NCI-H446 (cell line): ENCODE measurements at places on chromosomes 11 and 22.

GRCh38 chr22:19818324-19819207 lies 36.1 kb downstream of the GNB1L start:
- DNase-seq, result no peak

GRCh38 chr11:95450547-95451123 lies 219.6 kb upstream of the SESN3 start:
- no peak for DNase-seq

DNA sequence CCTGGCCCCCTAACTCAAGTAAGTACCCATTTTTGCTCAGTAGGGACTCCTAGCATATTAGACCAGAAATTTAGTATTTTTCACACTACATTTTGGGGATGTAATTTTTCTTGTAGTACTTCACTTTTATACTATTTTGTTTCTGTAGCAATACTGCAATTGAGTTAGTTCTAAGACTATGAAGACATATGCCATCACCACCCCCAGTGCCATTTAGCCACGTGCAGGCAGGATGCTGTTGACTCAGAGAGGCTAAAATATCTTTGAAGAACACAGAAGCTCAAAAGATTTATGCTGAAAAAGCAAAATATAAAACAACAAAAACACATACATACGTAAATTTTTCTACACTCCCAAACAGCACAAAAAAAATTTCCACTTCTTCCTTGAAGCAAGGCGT lies 29.1 kb upstream of the DLAT start:
- DNase-seq, result no peak

DNA sequence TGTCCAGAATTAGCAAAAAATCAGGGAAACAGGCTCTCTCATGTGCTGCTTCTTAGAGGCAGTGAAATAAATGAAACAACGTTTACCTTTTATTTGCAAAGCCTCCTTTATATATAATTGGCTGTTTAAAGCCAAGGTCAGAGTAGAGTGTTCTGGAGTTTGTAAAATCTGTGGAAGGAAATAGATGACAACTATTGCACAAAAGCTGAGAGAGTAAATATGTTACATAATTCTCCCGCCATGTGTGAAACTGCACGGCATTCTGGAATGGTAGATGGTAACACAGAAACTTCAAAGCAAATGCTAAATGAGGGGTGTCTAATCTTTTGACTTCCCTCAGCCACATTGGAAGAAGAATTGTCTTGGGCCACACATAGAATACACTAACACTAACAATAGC lies 51.5 kb upstream of the FGF3 start:
- DNase-seq, result no peak

- DNase-seq, result no peak
Measured at GRCh38 chr11:11125618-11126017, 227.4 kb downstream of the CSNK2A3 start.

GRCh38 chr11:61833471-61833870 lies 5.4 kb downstream of the FADS2 start:
- no peak for DNase-seq

- DNase-seq, result no peak
Measured at GRCh38 chr11:115168229-115168671, 336.0 kb downstream of the CADM1 start.

DNA sequence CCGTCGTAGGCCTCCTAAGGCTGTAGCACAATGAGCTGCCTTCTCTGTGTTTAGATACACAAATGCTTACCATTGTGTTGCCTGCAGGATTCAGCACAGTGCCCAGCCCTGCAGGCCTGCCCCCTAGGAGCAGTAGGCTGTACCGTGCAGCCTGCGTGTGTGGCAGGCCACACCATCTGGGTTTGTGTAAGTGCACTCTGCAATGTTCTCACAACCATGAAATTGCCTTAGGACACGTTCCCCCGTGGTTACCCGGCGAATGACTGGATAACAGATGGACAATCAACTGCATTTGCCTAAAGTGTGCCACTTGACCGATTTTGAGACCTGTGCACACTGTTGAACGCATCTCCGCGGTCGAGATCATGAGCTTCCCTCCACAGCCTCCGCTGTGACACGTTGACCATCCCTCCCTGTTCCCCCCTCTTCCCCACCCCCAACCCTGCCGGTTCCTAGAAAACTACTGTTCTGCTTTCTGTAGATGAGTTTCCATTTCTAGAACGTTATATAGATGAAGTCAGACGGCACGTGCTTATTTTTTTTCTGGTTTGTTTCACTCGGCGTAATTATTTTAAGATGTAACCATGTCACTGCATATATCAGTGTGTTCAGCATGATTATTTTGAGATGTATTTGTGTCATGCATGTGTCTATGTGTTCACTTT lies 22.2 kb upstream of the CTSD start:
- DNase-seq, result no peak

DNA sequence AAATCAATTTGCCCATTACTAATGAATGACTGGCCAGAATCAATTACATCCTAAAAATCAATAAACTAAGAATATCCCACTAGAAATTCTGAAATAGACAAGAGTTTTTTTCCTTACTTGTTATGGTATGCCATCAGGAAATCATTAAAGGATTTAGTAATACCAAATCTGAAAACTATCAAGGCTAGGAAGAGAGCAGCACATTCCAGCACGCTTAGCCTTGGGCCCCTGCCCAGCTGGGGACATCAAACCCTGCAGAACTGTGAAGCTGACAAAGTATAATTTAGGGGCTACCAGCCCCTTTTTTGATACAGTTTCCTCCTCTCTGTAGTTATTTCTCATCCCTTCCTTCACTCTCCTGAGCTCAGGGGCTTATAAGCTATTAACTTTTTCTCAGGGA lies 247.8 kb upstream of the ZC3H12C start:
- DNase-seq, result no peak
